ENCODE measurements at places on chromosomes 5 and 9. TPM values are rescaled to one million over a fixed set of nuclear protein-coding genes. Genes with fewer than 3 reads are reported as not detected.

Gene PCDHGB4
- not detected for total RNA-seq

Gene PLK2
- total RNA-seq: 1.4 TPM

Gene TSSK1B
- total RNA-seq: not detected

Gene LRRC19
- not detected for total RNA-seq

Gene CRAT
- 16.4 TPM for total RNA-seq

Gene SLC36A2
- not detected for total RNA-seq

Gene DEPDC1B
- 33.6 TPM for total RNA-seq

Gene PRSS3
- total RNA-seq: not detected

Gene DNAJC18
- 56.0 TPM for total RNA-seq

- DNase-seq: no peak
Observed at GRCh38 chr5:9928326-9928725, 298.2 kb upstream of the TAS2R1 start.

- no peak for DNase-seq
Observed at GRCh38 chr5:110561510-110561909, 165.0 kb downstream of the TMEM232 start.

DNA sequence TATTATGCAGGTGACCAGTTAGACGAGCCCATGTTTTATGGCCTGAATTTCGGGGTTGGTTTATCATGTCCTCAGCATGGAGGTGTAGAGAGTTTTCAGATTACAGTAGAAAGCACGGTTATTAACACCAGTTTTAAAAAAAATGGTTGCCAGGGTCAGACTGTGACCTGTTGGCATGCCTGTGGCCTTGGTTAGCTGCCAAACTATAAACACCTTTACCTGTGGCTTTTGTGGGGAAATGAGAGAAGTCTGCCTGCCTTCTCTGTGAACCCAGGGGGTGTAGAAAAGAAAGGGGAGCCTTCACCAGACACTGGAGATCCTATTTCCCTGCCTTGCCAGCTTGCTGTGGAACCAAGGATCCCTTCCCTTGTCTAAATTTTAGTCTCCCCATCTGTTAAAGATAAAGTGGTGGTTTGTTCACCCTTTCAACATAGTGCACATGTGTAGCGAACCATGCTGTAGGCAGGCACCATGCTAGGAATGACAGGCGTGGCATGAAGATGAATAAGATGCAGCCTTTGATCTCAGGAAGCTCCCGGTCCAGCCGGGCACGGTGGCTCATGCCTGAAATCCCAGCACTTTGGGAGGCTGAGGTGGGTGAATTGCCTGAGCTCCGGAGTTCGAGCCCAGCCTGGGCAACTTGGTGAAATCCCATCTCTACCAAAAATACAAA lies 6.1 kb upstream of the PHF19 start:
- no peak for DNase-seq

DNA sequence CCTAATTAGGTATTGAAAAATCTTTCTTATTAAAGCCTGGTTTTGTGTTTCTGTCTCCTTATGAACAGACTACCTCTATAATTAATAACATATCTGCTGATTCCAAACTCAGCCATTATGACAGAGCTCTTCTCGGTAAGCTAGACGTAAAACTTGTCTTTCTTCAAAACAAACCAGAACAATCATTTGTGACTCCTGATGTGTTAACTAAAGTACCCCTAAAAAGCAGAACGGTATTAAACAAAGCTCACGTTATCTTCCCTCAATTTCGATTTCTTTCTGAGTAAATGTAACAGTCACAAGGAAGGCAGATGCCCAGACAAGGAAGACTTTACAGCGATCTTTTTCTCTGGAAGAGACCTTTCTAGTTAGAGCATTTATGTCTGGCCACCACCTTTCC lies 1.8 kb downstream of the SEMA5A start:
- no peak for DNase-seq

DNA sequence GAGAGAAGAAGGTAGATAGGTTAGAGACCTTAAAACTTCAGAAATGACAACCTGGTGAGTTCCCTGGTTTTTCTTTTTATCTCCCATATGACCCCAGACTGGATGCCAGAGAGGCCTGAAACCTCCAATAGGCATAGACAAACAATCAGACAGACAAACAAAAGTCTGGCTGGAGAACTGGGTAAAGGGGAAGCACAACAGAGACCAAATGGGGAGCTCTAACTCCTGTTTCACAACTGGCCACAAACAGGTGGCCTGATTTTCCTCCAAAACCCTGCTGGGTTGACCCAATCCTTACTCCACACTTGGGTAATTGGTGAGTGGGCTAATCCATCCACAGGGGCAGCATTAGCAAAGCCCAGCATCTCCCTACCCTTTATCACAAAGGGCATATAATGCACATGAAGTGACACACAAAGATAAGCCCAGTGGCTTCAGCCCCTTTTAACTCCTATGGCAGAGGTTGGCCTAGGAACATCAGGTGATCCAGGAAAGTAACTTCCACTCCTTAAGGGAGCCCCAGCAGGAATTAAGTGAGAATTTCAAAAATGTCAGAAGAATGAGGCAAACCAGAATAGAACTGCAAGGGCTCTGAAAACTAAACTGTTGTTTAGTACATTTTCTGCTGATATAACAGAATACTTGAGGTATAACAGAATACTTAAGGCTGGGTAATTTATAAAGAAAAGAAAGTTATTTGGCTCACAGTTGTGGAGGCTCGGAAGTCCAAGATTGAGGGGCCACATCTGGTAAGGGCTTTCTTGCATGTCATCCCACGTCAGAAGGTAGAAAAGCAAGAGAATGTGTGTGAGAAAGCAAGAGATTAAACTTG lies 60.9 kb upstream of the ROR2 start:
- DNase-seq: no peak

DNA sequence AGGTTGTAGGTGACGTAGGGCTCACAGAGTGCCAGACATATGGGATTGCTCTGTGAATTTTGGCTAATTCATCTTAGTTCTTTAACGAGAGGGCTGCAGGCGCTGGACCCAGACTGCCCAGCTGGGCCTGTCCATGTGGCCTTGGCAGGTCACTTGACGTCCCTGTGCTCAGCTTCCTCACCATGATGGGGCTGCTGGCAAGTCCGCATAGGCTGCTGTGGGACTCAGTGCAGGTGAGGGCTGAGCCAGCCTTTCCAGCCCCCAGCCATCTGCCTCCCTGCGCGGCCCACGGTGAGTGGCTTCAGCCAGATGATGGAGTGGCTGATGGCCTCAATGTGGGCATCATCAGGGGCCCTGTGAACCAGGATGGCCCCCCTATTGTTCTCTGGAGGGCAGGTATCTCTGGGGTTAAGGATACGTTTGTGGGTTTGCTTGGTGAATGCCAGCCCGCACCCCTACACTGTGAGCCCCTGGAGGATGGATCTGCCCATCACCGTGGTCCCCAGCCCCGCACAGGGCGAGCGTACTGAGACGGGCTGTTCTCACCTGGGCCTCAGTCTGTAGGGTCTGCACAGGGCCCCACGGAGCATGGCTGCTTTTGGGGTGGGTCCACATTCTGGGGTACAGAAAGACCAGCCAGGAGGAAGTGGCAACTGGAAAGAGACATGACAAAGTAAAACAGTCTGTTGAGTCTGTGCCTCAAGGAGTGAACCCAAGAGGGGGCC lies 3.7 kb downstream of the CARD19 start:
- no peak for DNase-seq

DNA sequence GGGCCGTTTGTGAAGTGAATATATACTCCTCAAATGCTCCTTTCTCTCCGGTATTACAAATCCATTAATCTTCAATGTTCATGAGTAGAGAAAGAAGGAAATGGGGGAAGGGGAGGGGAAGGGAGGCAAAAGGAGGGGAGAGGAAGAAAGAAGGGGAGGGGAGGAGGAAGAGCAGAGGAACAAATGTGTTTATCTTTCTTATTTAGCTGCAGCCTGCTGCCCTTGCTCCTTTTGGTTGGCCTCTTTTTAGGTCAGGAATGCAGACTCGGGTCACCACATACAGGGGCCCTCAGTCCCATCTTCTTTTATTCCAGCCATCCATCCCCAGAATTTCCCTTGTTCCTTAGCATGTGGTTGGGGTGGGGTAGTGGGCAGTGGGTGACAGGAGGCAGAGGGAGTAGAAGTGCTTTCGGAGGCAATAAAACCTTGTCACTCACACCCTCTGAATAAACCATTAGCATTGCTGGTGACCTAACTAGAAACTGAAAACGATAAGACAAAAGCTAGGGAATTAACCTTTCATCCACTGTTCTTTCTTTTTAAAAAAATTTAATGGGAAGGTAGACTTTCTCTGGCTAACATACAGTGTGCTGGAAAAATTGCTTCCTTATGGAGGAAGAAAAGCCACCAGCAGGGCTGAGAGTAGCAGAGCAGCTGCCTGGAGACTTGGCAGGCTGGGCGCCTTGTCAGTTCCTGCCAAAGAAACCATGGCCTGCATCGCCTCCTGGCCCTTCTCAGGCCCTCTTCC lies 16.8 kb upstream of the PRLR start:
- no peak for DNase-seq

DNA sequence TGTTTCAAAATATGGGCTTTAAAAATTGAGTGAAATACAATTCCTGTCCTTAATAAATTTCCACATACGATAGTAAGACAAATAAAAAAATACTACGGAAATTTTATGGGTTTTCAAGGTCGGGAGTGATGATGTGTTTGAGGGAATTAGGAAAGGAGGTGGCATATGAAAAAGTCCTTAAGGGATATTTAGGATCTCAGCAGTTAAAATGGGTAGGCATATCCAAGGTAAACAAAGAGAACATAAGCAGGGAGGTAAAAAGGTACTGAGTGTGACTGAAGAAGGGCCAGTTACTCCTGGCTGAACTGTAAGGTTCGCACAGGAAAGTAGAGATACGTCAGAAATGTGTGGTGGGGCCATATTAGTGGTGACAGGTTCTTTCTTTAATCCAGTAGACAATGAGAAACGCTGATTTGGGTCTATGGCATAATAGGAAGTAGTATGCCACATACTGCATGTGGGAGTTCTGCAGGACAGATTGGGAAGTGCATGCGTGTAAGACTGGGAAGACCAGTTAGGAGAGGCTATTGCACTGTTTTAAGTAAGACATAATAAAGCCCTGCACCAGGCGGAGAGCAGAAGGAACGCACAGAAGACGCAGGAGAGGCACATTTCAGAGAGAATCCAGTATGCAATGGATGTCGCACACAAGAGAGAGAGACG lies 937 bp upstream of the HMGCR start:
- no peak for DNase-seq

DNA sequence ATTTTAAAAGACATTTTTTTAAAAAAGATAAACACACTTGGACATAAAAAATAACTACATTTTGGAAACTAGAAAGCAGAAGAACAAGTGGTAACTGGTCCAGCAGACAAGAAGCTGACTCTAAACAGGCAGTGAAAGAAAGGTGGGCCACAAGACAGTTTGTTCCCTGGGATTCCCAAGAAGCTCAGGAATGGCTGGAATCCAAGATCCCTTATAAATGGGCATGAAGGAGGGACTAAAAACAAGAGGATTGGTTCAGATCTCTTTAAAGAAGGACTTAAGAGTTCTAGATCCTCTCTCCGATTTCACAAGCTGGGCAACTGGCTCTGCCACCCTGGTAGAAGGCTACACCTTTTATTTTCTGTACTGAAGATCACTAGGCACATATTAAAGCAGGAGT lies 102.8 kb downstream of the ARL15 start:
- no peak for DNase-seq

DNA sequence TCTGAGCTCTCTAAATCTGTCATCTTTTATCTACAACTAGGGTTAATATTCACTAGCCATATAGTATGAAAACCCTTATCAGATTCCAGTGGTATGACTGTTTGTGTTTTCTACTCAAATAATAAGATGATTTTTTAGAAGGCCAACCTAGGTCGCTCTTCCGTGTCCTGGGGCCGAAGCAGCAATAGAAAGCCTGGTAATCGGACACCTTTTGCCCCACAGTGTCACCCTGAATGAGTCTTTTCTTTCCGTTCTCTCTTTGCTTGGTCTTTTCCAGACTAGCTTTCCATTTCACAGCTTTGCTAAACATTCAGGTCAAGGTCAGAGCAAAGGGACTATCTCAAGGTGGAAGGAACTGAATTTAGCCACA lies 243.3 kb upstream of the ANKRD55 start:
- DNase-seq: no peak

DNA sequence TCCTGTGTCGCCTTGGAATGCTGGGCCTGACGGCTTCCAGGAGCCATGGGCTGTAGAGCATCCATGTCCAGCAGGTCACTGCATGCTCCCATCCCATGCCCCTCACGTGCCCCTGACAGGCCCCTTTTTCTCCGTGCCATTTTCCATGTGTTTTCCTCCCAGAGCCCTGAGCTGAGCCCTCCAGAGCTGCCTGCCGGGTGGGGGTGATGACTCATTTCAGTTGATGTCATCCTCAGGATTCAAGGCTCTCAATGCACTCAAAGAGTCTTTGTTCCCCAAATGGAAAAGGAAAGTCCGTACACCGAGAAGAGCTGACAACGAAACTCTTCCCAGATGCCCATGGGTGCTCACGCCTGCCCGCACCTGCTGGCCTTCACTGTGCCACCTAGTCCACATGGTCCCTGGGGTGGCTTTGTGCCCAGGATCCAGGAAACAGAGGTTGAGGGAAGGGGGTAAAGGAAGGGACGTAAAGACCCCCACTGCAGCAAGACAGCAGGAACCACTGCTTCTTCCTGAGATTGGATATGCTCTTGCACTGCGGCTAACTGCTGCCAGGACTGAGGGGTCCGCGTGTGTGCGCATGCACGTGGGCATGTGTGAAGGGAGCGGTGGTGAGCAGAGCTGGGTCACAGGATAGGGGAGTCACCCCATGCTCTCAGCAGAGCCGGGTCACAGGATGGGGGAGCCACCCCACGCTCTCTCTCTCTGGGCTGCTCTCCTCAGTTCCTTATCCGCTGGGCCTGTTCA lies 27.6 kb downstream of the COL15A1 start:
- no peak for DNase-seq

GRCh38 chr9:111178331-111179055 lies 140.2 kb upstream of the LPAR1 start:
- no peak for DNase-seq

DNA sequence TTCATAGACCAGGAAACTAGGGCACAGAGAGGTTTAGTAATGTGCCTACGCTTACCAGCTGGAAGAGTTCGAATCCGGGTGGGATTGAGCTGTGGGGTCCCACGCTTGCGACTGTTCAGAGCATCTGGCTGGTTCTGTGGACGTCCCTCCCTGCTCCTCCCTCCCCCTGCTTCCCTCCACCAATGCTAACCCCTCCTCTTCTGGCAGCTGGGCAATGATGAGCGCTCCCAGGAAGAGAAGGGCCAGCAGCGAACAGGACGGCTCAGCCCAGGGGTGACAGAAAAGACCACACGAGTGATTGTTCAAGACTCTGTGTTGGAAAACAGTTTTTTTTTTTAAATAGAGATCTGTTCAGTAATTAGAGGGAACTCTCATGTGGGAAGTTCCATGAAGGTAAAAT lies 6.9 kb downstream of the FAM163B start:
- DNase-seq: no peak

DNA sequence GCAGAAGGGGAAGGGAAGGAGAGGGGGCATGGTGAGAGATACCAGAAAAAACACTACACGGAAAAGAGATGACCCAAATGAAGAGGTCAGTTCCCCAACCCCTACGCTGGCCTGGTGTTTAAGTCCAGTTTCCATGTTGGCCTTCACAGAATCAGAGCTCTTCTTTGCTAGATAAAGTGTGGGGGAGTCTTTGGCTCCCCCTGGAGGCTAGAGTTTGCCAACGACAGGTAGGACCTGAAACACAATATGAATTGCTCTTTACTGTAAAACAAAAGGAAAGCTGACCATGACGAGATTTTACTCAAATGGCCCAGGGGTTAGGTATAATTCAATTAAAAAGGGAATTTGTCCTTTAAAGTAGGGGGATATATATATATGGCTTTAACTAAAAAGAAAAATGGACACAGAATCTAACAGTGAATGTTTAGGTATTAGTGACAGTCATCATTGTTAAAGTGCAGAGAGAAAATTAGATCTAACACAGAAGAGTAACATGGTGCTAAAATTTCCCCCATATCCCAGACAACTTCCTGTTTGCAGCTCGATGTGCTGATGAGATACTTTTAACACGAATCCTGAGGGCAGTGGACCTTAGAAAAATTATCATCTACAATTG lies 92.0 kb downstream of the SV2C start:
- DNase-seq: peak; percentile 70

Measured in activated CD4-positive, alpha-beta memory T cell treated with anti-CD3 and anti-CD28 coated beads for 36 hours (primary cell).